ENCODE measurements at places on chromosomes 6 and 20.

DNA sequence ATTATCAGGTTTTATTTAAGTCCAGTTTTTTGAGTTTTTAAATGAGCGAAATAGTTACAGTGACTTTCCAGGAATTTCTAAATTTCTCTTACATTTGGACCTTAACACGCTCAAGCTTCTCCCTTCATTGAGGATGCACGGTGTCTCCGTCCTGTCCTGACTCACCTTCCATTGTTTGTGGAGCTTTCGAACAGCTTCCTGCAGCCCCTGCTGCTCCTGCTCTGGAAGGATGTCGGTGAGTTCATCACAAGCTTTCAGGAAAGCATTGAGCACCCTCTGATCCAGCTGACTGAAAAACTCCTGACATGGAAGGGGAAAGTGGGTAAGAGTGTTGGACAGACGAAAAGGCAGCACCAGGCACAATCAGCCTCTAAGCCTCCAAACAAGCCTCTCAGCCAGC is 183.7 kb downstream of the SYNE1 start:
- no peak for DNase-seq

DNA sequence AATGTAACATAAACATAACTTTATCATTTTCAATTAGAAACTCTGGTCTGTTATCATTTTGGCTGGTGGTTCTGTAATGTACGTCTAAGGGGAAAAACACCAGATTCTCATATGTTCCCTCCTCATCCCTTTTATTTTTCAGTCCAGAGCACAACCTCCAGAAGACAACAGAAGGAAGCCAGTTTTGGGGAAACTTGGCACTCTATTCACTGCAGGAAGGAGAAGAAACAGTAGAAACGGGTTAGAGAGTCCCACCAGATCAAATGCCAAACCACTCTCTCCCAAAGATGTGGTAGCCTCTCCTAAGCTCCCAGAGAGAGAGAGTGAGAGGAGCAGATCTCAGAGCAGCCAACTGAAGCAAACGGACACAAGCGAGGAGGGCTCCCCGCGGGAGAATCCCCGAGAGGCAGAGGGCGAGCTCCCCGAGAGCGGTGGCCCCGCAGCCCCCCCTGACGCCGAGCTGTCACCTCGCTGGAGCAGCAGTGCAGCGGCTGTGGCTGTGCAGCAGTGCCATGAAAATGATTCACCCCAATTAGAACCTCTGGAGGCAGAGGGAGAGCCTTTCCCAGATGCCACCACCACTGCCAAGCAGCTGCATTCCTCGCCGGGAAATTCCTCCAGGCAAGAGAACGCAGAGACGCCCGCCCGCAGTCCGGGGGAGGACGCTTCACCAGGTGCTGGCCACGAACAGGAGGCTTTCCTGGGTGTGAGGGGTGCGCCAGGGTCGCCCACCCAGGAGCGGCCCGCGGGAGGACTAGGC is 117.8 kb downstream of the RTN4IP1 start:
- no peak for DNase-seq

- no peak for DNase-seq
These were observed 27.9 kb downstream of the NTSR1 start for GRCh38 chr20:62736407-62737071.

GRCh38 chr6:68638230-68638900 is 3.3 kb downstream of the ADGRB3 start:
- peak; percentile 22 for DNase-seq

DNA sequence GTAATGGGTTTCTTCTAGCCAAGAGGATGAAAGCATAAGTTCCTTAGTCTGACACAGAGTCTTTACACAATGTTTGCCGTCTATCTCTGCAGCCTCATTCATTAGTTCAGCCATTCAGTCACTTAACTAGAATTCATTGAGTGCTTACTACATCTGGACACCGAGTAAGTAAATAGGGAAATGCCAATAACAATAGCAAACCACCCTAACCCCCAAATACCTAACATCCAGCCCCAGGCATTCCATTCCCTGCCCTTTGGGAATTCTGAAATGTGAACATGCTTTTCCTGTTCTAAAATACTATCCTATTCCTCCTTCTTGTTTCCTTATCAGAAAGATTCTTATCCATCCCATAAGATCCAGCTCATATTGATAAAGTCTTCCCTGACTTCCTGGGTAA is 277.6 kb upstream of the RNF217 start:
- no peak for DNase-seq

GRCh38 chr20:61638802-61639585 is 386.9 kb downstream of the CDH4 start:
- no peak for DNase-seq

DNA sequence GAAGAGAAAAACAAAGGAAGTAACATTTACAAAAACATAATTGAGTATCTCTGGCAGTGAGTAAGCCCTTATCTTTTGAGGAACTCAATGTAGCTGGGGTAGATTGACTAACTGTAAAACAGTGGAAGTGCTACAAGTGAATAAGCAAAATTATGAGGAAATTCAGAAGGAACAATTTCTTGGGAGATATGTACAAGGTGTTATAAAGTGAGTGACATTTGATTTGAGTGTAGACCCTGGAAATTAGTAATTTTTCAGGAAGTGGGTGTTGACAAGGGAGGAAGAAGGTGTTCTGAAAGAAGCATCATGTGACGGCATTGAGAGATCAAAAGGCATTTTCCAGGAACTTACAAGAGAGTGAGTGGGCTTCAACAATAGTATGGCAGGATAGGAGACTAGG is 22.2 kb downstream of the XRN2 start:
- no peak for DNase-seq

DNA sequence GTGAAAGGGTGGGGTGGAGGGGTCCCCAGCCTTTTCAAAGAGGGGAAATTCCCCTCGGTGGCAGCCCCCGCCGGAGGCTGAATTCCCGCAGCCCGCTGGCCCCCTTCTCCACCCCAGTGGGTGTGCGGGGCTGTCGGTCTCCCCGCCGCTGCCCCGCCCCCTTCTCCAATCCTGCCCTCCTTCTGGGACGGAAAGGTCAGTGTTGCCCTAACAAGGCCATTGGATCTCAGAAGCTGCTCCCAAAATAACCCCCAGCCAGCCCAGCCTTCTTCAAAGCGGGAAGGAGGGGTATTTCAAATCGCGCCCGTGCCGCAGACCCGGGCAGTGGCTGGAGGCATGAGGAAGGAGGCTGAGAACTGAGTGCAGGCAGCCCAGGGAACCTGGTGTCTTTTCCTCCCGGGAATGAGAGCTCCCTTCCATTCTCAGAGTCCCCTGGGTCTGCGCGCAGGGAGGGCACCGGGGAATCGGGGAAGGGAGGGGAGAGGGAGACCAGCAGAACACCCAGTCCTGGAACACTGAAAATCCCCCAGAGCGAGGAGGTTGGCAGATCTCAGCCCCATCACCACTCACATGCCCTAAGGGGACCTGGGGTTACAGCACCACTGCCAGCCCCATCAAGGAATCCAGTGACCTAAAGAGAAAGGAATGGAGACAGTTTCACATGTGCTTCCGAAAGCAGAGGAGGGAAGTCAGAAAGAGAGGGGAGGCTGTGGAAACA is at the start of gene JPH2:
JPH2 (minus strand) TSS at position 135 of the 718 bp plus-strand sequence. CDS start 483 bp downstream, outside the sequence.
- DNase-seq, result peak; percentile 71

- DNase-seq, result no peak
These were observed 52.4 kb upstream of the TINAG start for GRCh38 chr6:54255886-54256285.

GRCh38 chr6:79612457-79612856 is 18.7 kb upstream of the SH3BGRL2 start:
- DNase-seq, result no peak

GRCh38 chr6:41967312-41968287 is 26.0 kb upstream of the CCND3 start:
- no peak for DNase-seq

GRCh38 chr6:133314947-133315346 is 73.8 kb downstream of the EYA4 start:
- no peak for DNase-seq

- no peak for DNase-seq
These were observed 637 bp downstream of the TRPC4AP start for GRCh38 chr20:35091816-35092523.

DNA sequence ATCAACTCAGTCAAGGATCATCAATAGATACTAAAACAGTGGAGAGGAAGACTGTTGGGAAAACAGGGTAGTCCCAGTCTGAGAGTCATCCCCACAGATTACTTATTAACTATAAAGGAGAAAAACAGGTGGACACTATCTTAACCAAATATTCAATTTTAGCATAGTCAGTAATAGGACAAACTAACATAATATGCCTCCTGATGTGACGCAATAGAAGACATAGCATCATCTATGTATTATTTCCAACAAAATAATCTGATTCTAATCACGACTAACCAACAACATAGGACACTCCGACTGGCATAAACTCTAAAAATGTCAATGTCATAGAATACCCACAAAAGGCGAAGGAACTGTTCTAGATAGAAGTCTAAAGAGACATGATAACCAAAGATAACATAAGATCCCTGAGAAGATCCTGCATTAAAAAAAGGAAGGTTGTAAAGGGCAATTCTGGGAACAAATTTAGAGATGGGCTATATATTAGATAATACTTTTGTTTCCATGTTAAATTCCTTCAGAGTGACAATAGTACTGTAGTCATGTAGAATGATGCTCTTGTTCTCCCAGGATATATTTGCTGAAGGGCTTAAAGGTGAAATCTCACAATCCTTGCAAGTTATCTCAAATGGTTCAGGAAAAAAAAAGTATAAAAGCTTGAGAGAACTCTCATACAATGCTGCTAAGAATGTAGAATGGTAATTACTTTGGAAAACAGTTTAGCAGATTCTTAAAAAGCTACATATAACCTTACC is 28.9 kb downstream of the ILRUN start:
- DNase-seq, result no peak

DNA sequence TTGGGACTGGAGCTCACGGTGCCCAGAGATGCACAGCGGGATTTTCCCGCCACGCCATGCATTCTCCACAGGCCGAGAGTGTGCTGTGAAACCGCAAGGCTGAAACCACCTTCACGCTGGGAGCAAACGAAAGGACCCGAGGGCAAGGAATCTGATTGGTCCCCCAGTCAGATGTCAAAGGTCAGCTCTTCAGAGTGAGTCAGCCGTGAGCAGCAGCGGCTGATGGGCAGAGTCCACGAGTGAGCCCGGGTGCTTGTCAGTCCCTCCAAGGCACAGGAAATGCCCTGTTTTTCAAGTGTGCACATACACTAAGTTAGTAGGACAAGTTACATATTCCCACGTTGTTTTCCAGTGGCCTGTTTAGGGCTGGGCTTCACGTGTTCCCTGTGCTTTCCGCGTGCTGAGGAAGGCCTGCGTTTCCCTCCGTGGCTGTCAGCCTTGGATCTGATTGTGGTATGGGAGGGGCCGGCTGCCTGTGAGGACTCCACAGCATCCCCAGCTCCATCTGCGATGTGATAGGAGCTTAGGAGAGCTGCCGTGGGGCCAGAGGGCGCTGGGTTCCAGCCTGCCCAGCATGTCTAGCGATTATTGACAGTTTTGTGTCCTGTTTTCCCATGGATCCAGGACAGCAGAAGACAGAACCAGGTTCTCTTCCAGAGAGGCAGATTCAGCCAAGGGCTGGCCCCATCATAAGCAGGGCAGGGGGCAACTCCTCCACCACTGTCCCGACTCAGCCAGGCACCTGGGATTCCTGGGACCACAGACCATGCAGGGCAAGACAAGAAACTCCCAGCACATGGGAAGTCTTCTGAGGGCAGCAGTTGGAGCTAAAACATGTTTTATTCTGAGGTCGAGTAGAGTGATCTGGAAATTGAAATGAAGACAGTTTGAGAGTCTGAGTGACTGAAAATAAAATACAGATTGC is 38.2 kb upstream of the FRMD1 start:
- no peak for DNase-seq

DNA sequence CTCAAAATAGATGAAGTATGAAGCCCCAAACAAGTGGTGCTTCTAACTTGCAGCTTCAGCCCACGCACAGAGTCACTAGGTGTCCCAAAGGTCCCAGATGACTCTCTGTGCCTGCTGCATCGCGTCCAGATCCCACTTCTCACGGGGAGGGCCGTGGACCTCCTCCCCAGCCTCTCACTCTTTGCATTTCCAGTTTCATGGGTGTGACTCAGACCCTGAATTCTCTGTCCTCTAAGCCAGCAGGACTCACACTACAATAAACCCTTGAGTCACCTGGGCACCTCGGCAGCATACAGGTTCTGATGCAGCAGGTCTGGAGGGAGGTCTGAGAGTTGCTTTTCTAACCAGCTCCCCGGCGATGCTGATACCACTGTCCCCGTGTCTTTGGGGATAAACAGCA is 114.0 kb upstream of the RIN2 start:
- DNase-seq, result no peak

GRCh38 chr6:142722012-142722411 is 223.0 kb downstream of the HIVEP2 start:
- no peak for DNase-seq

GRCh38 chr20:60352017-60352416 is 393.8 kb downstream of the CDH26 start:
- no peak for DNase-seq

GRCh38 chr20:10549511-10549910 is 114.4 kb downstream of the SLX4IP start:
- DNase-seq, result no peak

- DNase-seq, result no peak
These were observed 1289.1 kb upstream of the ADGRB3 start for GRCh38 chr6:67345946-67346345.

DNA sequence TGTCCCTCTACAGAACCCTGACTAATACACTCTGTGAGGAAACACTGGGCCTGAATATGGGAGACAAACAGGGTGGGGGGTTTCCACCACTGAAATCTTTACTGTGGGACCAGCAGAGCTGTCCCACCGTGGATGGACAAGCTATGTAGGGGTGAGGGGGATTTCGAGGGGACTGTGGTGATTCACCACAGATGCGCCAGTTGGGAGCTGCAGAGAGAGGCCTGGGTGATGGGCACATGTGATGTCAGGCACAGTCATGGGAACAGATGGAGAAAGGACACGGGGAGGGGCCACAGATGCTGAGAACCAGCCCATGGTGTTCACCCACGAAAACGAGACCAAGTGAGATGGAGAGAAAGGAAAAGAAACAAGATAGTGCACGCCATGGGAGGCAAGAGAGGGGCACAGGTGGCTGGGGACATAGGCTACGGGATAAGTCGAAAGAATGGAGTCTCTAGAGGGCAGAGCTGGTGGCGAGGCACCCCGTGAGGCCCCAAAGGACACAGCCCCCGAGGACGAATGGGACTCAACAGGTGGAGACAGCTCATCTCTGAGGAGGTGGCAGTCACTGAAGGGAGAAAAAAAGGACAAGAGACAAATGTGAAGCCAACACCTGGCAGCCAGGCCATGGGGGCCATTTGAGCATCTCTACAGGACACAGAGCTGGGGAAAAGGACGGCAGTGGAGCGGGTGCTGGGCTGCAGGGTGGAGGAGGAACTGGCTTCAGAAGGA is 10.5 kb upstream of the RAMACL start:
- no peak for DNase-seq

- no peak for DNase-seq
These were observed 455.4 kb downstream of the RNF144B start for GRCh38 chr6:18842534-18842933.

DNA sequence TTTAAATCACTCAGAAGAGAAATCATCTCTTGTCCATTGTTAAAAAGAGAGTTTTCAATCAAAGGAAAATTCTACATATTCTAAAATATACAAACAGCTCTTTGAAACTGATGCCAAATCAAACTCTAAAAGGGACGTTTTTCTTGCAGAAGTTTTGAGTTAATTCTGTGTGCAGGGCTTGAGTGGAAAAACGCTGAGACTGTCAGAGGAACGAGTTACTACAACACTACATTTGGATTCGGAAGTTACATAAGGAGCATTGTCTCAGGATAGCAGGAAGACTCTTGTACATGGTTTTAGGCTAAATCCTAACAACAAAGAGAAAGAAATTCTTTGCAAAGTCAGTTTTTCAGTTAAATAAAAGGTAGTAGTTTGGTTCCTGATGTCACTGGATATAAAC is 155.7 kb upstream of the SUPT3H start:
- DNase-seq, result peak; percentile 66

All from foreskin melanocyte (primary cell).